ENCODE measurements at places on chromosomes 2 and 18.

GRCh38 chr2:98436734-98437133 is 7.9 kb upstream of the INPP4A start:
- no peak for DNase-seq

DNA sequence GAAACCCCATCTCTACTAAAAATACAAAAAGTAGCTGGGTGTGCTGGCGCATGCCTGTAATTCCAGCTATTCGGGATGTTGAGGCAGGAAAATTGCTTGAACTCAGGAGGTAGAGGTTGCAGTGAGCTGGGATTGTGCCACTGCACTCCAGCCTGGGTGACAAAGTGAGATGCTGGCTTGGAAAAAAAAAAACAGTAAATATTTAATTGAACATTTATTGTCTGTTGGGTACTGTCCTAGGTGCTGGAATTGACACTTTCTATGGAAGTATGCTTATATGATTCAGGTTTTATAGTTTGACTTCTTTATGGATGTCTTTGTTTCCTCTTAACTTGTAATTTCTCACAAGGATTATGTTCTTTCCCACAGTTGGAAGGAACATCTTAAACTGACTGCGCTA is 633.1 kb upstream of the SETBP1 start:
- no peak for DNase-seq

DNA sequence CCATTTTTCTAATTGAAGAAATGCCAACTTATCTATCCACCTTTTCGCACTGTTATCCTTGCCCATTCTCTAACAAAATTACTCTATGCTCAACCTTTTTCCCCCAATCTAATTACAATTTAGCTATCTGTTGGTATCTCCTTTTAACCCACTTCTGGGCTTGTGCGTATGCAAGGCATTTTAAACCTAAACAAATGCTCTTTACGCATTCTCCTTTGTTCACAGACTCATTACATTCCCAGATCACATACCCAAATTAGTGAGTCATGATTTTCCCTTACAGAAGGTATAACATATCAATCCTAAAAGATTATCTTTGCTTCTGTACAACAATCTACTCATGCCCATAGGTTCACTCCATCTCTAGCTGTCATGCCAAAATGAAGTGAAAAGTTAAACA is 71.7 kb upstream of the LYPD1 start:
- no peak for DNase-seq

- peak; percentile 82 for DNase-seq
These were observed 17.6 kb upstream of the PPP4R1 start for GRCh38 chr18:9631814-9632496.

- no peak for DNase-seq
These were observed 106.7 kb upstream of the YPEL5 start for GRCh38 chr2:30040147-30040546.

GRCh38 chr2:191693778-191694177 is 15.8 kb downstream of the NABP1 start:
- no peak for DNase-seq

DNA sequence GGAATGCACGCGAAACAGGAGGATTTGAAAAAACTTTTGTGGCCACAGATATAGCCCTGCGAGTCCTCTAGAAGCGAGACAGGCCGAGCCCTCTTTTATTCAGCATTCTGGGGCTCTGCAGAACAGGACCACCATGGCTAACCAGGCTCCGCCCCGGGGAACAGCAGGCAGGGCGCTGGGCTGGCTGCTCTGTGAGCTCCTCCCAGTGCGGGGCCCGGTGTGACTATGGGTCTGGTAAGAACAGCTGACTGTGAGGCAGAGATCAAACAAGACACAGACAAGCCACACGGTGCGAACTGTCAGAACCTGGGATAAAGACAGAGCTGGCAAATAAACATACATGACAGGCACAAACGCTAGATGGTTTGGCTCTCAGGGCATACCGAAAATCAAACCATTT is 15.5 kb downstream of the PXDN start:
- DNase-seq, result no peak

- DNase-seq, result no peak
These were observed 565.2 kb upstream of the NRP2 start for GRCh38 chr2:205117125-205117524.

DNA sequence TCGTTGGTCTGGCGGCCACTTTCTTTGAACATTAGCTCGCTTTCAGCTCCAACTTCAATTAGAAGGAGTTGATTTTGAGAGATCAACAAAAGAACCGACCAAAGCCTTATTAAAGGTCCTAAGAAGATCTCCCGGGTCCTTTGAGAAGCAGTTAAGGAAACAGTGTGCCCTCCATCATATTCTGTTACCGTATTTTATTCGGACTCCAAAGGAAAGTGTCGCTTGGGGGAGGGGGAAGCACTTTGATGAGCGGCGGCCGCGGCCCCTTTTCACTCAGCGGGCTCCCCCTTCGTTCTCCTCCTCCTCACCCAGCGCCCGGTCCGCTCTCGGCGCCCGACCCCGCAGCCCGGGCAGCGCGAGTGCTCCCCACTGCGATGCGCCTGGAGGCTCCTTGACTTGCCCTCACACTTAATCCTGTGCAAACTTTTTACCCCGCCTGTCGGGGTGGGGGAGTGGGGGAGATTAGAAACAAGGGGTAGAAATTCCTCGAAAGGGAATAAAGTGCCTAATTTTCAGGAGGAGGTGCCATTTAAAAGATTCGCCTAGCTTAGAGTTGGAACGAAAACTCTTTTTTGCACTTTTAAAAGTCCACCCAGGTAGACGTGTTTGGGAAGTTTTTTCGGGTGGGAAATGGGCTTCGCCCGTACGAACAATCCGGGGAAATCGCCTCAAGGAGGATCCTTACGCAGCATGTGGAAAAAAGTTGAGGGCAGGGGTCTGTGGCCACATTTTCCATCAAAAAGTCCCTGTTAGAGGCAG is 1.2 kb upstream of the OTX1 start:
- no peak for DNase-seq

DNA sequence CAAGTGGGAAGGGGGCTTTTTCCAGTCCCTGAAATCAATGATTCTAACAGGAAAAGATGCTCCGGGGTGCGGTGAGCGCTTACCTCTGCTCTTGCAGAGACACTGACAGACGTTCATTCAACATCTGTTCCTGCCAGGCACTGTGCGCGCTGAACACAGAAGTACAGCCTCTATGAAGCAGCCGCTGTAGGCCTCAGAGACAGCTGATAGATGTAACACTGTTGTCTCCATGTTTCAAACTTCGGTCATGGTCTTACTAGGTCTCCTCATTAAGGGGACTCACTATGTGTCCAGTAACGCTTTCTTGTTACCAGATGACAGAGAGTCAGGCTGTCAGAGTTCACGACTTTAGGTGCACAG is 649 bp upstream of the CLIP4 start:
- DNase-seq, result no peak

DNA sequence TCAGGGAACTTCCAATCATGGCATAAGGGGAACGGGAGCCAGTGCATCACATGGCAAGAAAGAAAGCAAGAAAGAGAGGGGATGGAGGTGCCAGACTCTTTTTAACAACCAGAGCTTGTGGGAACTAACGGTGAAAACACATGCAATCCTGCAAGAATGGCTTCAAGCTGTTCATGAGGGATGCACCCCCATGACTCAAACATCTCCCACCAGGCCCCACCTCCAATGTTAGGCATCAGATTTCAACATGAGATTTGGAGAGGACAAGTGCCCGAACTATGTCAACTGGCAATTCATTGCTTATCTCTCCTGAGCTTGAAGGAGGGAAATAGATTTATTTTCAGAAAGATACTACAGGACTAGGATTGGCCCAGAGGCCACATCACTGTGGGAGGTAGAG is 270.0 kb downstream of the SLC4A3 start:
- DNase-seq, result no peak

GRCh38 chr2:71566372-71566771 is 113.0 kb downstream of the DYSF start:
- peak; percentile 68 for DNase-seq

DNA sequence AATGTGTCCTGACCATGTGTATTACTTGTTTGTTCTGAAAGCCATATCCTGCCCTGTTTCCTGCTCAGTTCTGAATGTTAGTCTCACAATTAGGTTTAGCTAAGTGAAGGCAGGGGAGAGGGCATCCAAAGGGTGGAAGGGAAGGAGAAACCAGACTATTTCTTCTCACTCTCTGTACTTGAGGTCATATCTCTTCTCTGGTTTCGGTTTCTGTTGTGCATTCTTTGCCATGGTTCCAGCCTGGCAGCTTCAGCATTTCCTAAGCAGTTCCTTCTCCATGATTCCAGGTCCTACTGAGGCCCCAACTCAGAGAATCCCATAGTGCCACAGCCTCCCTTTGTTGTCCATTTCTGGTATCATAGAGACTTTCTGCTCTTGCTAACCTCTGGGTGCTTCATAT is 40.3 kb upstream of the HNMT start:
- DNase-seq, result no peak

GRCh38 chr2:179098080-179098689 is 48.2 kb upstream of the CCDC141 start:
- DNase-seq, result no peak

GRCh38 chr18:36912887-36913286 is 84.0 kb downstream of the KIAA1328 start:
- no peak for DNase-seq

DNA sequence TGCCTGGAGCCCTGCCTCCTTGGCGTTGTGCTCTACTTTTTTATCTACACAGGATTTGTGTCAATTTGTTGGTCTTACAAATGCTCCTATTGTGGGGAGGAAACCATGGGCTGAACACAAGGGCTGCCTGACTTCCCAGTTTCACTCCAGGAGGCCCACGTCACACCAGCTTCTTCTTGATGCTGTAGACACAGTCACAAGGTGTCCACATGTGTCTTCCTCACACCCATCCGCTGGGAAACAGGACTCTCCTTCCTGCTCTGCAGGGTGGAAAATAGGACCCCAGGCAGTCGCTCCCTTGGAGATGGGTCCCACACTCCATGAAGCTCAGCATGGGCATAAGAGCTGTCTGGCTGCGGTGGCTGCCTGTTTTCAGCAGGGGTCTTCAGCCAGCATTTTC is 468.2 kb downstream of the EPHA4 start:
- no peak for DNase-seq

GRCh38 chr2:67065046-67065445 is 332.1 kb upstream of the ETAA1 start:
- no peak for DNase-seq

DNA sequence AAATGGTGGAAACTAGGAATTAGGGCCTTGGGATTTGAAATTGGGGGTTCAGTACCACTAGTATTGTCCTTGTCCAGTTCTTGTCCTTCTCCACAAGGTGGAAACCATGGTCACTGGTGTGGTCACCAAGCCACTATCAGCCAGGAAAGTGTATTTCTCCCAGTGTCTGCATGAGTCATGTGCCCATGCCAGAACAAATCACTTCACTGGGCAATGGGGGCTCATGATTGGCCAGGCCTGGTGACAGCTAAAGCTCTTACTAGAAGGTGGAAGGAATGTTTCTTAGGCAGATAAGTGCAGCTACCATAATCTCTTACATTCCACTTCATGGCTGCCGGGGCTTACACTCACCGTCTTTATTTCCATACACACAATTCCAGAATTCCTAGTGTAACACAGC is 124.8 kb upstream of the TACR1 start:
- DNase-seq, result no peak

DNA sequence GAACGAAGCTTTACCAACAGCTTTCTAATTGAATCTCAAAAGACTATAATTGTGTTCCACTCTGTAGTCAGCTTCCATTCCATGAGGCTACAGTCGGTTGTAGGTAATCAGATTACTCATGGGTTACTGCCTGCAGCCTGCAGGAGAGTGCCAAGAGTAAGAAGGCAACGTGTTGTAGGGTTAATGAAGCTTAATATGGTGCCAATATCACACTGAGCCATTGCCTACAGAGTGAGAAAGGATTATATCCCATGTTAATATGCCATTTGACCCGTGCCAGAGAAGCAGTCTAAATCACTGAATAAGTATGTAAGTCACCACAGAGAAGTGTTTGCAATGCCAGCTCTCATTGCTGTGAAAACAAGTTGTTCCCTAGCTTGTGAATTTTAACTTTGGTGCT is 734.5 kb upstream of the ACVR2A start:
- no peak for DNase-seq

GRCh38 chr2:222608081-222608480 is 47.8 kb downstream of the FARSB start:
- no peak for DNase-seq

DNA sequence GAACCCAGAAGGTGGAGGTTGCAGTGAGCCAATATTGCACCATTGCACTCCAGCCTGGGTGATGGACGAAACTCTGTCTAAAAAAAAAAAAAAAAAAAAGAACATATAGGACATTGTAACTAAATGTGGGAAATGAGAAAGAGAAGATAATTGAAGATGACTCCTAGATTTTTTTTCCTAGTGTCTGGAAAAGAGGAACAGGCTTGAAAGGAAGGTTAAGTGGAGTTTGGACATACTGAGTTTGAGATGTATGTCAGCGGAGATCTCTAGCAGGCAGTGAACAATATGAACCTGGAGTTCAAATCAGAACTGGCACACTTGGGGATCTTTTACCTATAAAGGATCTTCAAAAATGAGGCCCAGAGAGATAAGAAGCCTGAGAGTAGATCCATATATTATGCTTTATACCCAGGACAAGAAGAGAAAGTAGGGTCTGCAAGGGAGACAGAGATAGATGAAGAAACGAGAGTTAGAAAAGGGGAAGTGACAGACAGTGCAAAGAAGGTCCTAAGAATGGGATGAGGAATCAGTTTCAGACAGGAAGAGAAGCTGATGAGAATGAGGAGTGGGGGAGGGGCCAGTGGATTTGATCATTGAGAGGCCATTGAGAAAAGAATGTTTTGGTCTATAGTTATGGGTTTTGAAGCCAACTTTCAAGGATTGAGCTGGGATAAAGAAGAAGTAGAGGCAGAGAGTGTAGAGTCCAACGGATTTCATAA is 46.9 kb upstream of the CD28 start:
- no peak for DNase-seq

DNA sequence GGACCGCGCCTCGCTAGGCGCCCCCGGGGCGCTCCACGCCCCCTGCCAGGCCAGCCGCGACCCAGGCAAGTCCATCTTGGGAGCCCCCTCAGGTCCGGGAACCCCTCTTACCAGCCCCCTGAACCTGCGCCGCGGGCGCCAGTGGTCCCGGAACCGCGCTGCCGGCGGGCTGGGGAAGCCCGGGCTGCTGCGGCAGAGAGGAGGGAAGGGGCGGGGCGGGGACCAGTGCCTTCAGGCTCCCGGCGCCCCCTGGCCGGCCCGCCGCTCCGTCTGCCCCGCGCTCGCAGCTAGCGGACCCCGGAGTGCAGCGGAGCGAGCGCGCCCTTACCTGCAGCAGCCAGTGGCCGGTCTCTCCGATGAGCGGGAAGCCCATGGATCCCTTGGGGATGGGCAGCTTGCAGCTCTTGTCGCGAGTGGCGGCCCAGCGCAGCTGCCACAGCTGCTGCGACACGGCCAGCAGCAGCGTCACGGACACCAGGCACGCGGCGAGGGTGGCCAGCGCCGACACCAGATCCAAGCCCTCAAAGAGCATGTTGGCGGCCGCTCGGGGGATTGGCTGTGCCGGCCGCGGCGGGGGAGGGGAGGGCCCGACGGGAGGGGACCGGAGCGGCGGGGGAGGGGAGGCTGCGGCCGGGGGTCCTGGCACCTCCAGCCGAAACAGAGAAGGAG is at the start of gene CYP26B1:
CYP26B1 (minus strand) TSS at position 560 of the 669 bp plus-strand sequence; CDS start at position 532, 28 bp downstream.
- DNase-seq, result no peak

GRCh38 chr18:7577706-7578105 is 10.6 kb downstream of the PTPRM start:
- no peak for DNase-seq

All from AG09309 (cell line).